ENCODE measurements at places on chromosomes 5 and 9.

GRCh38 chr5:164721656-164722055, 1216.2 kb downstream of the MAT2B start:
- DNase-seq: no peak

DNA sequence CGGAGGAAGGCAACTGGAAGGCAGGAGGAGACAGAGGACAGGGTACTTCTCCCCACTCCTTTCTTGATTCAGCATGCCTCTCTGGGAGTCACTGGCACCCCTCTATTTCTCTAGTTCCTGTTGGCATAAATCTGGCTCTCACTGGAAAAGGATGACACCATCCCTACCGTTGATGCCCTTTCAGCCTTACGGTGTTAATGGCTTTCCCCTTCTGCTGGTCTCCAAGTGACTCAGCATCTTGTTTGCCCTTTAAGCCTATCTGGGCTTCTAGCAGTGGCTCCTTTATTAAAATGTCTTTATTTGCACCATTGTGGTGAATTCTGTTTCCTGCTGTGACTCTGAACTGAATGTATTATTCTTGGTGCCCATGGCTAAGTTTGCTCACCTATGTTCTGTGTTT, 227.3 kb upstream of the GLRA1 start:
- no peak for DNase-seq

GRCh38 chr5:133846478-133847226, 121.8 kb downstream of the C5orf15 start:
- DNase-seq: peak; percentile 56

DNA sequence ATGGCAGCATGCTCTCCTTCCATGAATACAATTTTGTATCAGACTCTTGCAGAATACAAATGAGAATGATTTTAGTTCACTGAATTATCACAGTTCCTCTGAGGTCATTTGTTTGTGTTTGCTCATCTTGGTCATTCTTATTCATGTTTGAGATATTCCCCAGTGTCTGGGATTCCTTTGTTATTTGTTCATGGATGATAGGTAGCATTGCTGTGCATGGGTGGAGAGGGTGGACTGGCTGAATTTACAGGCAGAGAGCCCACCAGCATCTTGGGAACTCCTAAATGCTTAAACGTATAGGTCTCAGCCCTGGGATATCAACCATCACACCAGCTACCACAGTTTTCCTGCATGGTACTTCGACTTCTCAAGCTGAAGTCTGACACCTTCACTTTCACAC, 459.8 kb downstream of the CCDC171 start:
- DNase-seq: no peak

DNA sequence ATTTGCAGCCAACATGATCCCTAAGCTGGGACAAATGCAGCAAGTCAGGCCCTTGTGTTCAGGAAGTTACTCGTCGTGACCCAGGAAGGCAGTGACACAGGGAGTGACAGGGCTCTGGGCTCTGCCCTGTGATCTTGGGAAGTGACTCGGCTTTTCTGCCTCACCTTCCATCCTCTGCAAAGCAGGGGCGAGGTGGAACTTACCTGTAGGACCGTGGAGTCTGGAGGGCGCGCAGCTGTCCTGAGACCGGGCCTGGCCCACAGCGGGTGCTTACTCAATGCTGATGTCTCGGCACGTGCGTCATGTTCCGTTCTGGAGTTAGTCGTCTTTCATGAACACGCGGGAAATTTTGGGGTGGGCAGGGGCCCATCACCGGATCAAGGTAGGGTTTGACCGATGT, 22.8 kb upstream of the LPCAT1 start:
- no peak for DNase-seq

- DNase-seq: no peak
Measured at GRCh38 chr5:58300346-58300895, 159.5 kb downstream of the PLK2 start.

- DNase-seq: no peak
Measured at GRCh38 chr9:135969064-135969683, 8.0 kb upstream of the UBAC1 start.

DNA sequence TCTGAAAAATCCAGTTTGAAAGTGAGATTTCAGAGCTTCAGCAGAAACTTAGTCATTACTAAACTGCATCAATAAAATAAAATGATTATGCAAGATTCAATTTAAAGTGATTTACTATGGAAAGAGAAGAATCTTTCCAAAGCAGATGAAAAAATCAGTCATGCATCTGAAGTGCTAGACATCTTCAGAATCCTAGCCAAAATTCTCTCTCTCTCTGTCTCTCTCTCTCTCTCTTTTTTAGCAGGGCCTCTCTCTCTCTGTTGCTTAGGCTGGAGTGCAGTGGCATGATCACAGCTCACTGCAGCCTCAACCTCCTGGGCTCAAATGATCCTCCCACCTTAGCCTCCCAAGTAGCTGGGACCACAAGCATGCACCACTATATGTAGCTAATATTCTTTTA, 18.2 kb upstream of the UBLCP1 start:
- DNase-seq: no peak

- peak; percentile 70 for DNase-seq
Measured at GRCh38 chr9:69027355-69028097, 8.0 kb upstream of the FXN start.

DNA sequence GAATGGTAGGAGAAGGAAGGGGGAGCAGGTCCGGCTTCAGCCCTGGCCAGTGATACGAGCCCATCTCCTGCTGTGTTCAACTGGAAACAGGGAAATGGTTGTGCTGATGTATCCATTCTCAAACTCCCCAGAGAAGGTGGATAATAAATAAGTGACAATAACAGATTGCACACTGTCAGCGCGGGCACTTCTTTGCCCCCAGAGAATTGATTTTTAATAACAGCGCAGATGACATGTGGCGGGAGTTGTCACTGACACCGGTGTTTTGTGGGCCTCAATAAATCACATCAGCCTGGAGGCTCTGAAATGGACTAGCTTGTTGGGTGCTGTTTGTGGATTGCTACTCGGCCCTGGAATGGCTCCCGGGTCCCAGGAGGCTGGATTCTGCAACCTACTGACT, 141.4 kb upstream of the PANK3 start:
- DNase-seq: no peak

GRCh38 chr9:14021871-14022525, 291.9 kb downstream of the NFIB start:
- no peak for DNase-seq

GRCh38 chr5:133114166-133114932, 62.5 kb downstream of the HSPA4 start:
- no peak for DNase-seq

DNA sequence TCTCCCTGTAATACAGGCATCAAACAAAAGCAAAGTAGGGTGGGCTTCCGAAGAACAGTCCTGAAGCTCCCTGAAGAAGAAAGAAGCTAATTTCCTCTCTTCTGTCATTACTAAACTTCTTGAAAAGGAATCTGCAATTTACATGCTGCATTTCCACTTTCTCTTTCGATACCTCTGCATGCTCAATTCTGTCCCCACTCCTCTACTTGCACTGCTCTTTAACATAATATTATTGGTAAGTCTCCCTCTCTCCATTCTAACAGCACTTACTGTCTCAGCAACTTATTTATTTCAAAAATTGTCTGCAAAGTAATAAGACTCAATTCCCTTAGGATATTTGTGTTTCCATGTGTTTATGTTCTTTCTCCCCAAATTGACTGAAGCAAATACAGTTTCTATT, 3.9 kb upstream of the PLPP1 start:
- DNase-seq: peak; percentile 63

DNA sequence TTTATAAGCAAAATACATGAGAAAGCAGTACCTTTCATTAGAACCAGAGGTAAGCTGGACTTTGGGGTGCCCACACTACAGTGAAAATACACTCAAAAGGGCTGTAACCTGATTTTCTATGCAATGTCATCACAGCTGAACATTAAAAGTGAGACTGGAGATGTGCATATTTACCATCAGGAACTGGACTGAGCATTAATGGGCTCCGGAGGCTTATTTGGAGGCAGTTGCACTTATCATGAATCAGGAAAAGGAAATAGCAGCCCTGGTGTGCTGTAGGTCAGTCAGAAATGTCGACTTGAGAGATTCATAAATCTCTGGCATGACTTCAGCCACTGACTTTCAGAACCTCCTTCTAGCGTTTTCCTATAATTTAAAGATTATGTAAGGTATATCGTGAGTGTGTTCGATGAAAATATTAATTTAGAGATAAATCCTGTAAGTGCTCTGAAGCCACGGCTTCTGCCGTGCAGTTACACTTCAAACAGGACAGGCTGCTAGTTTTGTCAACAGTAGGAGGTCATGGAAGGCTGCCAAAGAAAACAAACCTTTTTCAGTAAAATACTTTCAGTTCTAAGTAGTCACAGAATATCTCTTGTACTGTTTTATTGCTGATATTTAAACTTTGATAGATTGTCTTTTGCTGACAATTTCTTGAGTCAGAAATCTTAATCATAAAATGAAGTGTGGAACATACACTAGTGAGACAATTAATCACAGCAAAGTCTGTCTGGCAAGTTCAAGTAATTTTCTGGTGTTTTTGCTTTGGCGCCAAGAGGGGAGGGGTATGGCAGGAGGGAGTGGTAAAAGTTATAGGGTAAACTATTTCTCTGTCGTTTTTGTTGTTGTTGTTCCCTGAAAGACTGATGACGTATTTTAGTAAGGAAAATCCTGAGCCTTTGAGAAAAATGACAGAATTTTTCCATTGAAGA, 939.7 kb downstream of the NR2F1-AS1 start:
- DNase-seq: no peak

DNA sequence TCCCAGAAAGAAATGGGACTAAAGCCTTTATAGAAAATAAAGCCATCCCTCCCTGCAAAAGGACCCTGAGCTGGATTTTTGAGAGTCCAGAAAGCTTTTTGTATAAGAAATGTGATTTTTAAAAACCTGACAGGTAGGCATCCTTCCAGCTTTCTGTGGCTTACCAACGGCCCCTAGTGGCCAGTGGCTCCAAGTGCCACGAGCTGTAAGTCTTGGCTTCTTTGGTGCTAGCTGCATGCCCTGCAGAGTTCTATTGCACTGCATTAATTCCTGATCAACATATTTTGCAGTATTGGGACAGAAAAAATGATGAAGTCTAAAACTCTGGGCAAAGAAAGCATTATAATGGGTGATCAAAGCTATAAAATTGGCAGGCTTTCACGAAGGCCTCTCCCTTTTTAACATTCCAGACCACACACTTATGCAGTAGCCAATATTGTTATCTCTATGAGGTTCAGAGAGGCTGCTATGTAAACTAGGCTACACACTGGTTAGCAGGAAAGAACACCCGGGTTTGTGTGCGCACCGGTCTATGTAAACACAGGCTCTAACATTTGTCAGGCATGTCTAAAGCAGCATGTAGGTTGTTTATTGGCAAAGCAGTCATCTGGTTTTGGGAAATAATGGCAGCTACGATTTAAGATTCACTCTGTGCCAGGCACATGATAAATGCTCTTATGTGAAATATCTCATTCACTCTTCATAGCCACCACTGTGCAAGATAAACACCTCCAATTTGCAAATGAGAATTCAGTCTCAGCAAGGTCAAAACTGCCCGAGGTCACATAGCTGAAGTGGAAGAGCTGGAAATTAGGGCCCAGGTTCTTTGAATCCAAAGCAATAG, 55.2 kb downstream of the NMUR2 start:
- peak; percentile 55 for DNase-seq

DNA sequence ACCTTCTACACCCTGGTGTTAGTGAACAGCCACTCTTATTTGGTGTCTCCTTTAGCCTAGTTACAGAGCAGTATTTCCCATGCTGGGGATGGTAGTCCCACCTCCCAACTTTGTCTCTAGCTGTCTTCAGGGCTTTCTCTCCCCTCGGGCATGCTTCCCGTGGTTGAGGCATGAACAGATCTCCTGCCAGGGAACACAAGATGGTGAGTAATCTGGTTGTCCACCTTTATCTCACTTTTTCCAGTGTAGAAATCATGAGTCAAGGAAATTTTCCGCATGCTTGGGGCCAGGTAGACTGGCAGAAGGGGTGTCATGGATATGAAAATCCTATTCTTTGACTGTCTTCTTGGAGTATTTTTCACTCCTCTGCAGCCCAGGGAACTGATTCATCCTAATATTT, 532.9 kb downstream of the ANXA1 start:
- no peak for DNase-seq

- no peak for DNase-seq
Measured at GRCh38 chr5:54725391-54726280, 208.1 kb downstream of the SNX18 start.

GRCh38 chr9:100679834-100680233, 102.0 kb downstream of the CAVIN4 start:
- no peak for DNase-seq

- peak; percentile 49 for DNase-seq
Measured at GRCh38 chr9:99762470-99762869, 59.2 kb upstream of the NR4A3 start.

DNA sequence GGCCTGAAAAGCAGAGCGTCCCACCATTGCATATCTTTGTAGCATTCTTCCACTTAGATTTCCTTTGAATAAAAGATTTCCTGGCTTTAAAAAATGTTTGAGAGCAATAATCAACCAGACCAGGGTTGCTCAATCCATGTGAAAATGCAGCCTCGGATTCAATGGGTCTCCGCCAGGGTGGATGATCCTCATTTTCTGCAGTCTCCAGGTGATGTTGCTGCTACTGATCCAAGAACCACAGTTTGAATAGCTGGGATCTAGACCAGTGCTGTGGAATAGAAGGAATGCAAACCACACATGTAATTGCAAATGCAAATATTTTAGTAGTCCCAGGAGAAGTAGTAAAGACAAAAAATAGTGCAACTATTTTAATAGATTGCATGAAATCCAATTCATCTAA, 317.6 kb downstream of the IRX1 start:
- no peak for DNase-seq

- no peak for DNase-seq
Measured at GRCh38 chr9:27447031-27447683, 76.9 kb upstream of the IFNK start.

DNA sequence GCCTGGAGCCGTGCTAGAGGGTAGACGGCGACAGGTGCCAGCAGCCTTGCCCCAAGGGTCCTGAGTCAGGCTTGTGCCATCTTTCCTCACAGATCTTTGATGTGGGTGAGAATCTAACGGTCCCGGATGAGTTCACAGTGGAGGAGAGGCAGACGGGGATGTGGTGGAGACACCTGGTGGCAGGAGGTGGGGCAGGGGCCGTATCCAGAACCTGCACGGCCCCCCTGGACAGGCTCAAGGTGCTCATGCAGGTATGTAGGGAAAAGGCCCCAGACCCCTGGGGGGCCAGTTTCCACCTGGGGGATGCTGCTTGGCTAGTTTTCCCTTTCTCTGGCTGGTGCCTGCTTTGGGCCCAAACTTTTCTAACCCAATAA, 24.0 kb downstream of the PTGES2 start:
- no peak for DNase-seq

- no peak for DNase-seq
Measured at GRCh38 chr5:43416803-43417394, 4.7 kb upstream of the CCL28 start.

DNA sequence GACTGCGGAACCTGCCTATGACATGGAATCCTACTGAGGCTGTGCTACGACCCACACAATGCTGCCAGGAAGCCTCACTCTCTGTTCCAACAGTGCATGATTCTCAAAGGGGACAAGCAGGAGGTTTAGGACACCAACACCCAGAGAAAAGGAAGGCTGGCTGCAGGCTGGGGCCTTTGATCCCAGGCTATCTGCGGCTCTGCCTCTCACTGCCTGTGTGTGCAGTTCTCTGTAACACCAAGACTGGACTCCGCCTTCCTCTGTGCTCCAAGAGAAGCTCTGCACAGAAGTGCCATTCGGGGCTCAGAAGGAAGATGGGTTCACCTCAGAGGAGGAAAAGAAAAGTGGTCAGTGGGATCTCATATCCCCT, 20.5 kb downstream of the ANKH start:
- no peak for DNase-seq

Data from GM13976 (cell line).